ENCODE measurements at places on chromosomes 6 and 20. TPM values are rescaled to one million over a fixed set of nuclear protein-coding genes. Genes with fewer than 3 reads are reported as not detected.

DNA sequence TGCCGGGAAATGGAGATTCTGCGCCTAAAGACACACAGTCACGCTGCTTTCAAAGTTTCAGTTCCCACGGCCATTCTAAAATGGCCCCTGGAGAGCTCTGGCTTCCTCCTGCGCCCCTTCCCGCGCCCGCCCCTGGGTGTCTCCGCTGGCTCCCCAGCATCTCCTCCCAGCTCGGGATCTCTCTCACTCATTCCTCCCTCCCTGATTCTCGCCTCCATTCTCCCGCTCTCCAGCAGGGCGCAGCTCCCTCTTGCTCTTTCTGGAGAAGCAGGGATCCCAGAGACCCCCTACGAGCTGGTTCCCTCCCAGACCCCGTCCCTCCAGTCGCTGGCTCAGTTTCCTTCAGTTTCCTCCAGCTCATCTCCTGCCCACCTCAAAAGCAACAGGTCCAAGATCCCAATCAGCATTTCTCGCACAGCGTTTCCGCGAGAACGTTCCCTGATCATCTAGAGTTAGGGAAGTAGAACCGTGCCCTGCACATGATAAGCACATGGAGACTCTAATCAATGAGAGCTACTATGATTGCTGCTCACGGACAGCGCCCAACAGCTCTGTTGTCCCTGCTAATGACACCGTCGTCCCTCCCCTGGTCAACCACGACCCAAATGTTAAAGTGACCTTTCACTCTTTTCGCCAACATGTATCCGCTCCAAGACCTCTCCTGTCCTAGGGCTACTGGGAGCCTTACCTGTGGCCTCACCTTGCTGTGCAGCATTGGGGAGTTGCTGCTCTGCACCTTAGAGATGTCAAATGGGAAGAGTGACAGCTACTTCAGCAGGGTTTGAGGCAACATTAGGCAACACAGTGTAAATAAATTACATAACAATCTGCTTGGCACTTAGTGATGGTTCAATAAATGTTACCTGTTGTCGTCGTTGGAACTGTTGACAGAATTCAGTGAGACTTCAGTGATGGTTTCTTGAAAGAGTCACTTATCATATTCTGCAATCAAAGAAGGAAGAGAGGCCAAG lies 218.5 kb upstream of the QKI start:
- no peak for DNase-seq

- DNase-seq = no peak
These were observed 96.6 kb downstream of the HAO1 start for GRCh38 chr20:7843613-7844012.

SLA2 gene
- not detected for total RNA-seq

- DNase-seq = no peak
These were observed 64.3 kb upstream of the GJE1 start for GRCh38 chr6:142068416-142068815.

PHACTR1 gene
- total RNA-seq = 17.3 TPM

ECT2L gene
- total RNA-seq = not detected

MUC22 gene
- not detected for total RNA-seq

DNA sequence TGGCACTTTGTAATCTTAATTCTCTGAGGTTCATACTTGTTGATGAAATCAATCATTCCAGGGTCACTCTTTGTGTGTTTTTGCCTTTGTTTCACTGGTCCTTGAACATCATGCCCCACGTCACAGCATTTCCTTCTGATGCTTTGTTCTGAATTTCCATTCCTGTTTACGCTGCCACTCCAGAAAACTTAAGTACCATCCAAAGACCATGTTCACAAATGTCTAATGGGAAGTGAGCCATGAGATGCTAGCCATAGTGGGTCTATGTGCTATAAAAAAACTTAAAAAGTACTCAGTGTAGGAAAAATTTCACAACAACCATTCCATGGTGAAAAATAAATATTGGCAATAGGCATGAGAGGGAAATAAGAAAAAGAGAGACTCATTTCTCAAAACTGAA lies 232.0 kb downstream of the IBTK start:
- no peak for DNase-seq

DNA sequence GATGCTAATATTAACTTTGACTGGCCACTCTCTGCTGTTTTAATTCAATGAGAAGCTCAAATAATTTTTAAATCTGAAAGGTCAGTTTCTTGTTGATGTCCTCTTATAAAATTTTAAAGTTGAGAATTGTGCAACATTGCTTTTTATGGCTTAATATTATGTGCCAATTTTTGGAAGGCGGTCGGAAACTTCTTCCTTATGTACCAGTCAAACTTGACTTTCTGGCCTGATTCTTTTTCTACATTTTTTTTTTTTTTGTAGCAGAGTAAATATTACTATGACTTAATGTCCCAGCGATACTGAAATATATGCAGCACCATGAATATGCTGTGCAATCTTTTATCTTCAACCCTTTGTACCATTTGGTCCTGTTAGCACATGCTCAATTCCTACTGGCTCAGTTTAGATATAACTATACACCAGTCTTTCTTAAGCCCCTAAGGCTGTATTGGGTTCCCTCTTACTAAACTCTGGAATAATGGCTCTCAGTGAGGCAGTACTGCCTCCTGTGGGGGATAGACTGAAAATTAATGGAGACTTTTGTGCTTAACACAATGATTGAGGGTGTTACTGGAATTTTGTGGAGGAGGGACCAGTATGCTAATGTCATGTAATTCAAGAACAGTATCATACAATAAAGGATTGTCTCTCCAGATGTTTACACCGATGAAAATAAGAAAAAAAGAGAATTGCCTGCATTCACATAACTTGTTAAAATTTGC lies 156.4 kb upstream of the SYNCRIP start:
- DNase-seq = no peak

GRCh38 chr6:156564807-156565149 lies 212.4 kb upstream of the ARID1B start:
- DNase-seq = no peak

DNA sequence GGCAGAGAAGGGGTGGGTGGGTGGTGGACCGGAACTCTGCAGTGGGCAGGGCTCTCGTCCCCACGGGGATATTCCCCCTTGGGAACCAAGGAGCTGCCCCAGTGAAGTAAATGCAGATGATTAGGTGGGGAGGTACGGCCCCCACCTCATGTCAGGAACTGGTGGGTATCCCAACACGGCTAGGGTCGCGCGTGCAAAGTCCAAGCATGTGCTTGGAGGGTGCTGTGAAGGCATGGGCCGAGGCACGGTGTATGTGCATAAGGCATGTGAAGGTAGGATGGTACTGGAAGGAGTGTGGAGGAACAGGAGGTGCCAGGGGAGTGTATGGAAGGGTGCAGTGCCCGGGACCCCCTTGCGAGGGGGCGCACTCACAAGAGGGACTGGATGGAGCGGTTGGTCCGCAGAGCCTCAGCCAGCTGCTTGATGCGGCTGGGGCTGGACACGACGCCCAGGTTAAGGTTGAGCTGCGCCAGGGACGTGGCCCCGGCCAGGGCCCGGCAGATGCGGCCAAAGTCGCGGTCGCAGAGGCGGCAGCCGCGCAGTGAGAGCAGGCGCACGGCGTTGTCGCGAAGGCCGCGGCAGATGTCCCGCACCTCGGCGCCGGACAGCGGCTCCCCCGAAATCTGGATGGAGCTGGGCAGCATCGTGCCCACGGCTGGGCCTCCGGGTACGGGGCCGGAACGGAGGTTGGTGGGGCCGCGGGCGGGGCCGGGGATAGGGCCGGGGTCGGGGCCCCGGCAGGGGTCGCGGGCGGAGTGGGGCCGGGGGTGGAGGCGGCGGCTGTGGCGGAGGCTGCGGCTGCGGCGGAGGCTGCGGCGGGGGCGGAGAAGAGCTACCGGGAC lies 783 bp downstream of the LRRC73 start:
- DNase-seq = peak; percentile 68

GRCh38 chr6:146361128-146361924 lies 182.3 kb upstream of the RAB32 start:
- DNase-seq = no peak

FAM209B gene
- 0.82 TPM for total RNA-seq

MRPS18A gene
- total RNA-seq = 52.1 TPM

C4B gene
- total RNA-seq = 3.5 TPM

DNA sequence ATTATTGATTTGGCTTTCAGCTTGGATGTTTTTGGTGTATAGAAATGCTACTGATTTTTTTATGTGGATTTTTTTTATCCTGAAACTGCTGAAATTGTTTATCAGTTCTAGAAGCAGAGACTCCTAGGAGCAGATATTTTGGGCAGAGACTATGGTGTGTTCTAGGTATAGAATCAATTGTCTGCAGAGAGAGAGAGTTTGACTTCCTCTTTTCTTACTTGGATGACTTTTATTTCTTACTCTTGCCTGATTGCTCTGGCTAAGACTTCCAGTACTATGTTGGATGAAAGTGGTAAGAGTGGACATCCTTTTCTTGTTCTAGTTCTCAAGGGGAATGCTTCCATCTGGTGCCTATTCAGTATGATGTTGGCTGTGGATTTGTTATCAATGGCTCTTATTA lies 370.6 kb downstream of the PHF3 start:
- DNase-seq = no peak

DNA sequence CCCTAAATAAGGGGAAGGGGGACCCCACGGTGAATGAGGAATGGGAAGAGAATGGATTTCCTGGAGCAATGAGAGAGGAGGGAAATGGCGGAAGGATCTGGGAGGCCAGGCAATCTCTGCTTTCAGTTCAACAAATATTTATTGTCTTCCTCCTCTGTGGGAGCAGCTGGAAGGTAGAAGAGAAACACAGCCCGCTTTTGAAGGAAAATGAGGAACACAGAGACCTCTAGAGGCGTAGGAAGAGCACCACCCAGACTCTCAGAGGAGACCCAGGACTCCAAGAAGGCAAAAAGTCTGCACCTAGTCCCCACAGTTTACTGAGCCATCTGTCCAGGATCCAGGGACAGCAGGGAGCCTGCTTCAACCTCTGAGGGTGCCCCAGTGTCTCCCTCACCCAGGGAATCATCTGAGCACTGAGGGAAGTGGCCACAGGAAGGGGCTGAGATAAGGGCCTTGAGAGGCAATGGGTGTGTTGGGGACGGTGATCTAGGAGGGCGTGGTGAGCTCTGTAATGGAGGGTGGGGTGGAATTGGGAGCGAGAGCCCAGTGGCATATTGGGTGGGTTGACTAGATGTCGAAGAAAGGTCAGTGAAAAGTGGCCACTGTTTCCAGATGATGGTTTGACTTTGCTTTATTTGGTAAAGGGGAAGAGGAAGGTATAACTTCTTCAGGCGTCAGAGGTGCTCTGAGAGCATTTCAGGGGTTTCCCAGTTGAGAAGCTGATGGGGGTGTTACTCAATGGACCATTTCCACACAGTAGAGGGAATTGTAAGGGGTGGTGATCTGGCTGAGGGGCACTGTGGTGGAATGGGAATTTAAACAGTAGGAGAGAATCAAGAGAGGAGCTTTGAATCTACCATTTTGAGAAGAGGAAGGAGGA lies 610 bp downstream of the PSORS1C1 start:
- no peak for DNase-seq

DNA sequence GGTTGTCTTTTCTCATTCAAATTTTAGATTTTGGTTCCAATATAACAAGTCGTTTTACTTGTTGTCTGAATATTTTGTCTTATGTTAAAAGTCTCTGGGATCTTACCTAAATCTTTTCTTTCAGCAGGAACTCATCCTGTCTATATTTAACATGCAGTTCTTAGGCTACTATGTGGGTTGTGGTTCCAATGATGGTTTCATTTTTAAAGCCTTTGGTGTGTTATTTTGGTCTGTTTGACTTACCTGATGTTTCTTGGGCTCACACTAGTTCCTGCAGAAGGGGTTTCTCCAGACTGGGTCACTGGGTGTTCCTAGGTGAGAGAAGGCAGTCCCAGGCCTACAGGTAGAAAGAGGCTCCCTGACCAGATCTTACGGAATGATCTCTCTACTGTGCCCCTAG lies 17.4 kb downstream of the PRL start:
- DNase-seq = no peak

DNA sequence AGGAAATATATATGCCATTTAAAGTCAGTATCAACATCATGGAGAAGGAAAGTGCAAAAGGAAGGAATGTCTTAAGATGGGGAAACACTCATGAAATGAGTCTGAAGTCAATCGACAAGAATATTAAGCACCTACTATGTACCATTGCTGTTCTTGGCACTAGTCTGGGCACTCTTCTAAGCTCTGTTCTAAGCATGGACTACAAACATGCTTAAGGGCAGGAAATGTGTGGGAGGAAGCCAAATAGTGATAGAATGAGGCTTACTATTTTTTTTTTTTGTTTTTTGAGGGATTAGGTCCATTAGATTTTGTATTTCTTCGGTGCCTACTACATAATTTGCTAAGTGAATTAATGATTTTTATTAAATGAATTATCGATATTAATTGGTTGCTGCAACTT lies 83.8 kb upstream of the SUPT3H start:
- no peak for DNase-seq

VSX1 gene
- total RNA-seq = not detected

MCCD1 gene
- not detected for total RNA-seq

GRCh38 chr20:14553774-14554534 lies 216.5 kb upstream of the FLRT3 start:
- DNase-seq = no peak

FGD2 gene
- 0.32 TPM for total RNA-seq

OVOL2 gene
- 11.4 TPM for total RNA-seq

GRCh38 chr6:169070506-169071176 lies 183.0 kb downstream of the THBS2 start:
- no peak for DNase-seq

- no peak for DNase-seq
These were observed 53.8 kb downstream of the PCNA start for GRCh38 chr20:5065879-5066383.

ROS1 gene
- total RNA-seq = not detected

DNA sequence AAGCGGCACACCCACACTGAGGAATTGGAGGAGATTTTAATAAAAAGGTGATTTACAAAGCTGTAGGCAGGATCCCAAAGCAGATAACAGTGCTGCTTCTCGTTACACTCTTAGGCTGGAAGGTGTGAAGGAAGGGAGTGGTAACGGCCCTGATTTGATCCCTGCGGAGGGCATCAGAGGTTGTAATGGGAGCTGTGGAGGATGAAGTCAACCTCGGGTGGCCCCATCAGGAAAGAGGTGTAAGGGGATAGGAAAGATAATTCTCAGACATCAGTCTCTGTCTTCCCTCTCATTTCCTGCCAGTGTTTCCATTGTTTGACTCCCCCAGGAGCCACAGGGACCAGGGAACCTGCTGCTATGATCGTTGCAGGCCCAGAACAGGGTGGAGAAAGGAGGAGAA lies 245.7 kb upstream of the NOX3 start:
- no peak for DNase-seq

TRIM15 gene
- 0.48 TPM for total RNA-seq

RIN2 gene
- 1.3 TPM for total RNA-seq

DNA sequence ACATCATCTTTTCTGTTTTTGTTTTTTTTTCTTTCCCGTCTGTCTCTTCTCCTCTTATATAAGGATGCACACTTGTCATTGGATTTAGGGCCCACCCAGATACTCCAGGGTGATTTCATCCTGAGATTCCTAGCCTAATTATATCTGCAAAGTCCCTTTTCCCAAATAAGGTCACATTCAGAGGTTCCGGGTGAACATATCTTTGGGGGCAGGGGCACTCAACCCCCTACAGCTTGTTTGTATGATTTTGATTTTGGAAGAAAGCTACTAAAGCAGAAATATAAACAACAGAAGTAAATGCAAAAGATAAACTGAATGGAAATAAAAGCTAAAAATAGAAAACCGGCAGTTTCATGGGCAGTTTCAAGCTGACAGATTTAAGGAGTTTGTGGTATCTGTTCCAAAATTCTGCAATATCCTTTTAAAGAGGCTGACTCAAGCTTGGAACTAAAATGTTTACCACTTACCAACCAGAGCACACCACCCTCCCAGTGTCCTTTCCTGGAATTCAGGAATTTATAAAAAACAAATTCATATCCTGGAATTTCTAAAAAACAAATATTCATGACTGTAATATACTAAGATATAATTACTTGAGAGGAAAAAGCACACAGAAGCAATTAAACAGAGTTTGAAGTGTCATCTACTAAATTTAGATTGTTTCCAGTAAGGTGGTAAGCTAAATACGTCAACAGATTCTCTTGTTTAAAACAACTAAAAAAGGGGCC lies 100.0 kb upstream of the CARMIL1 start:
- DNase-seq = no peak

DYNLT2 gene
- 1.6 TPM for total RNA-seq

All from H1 (cell line).